ENCODE measurements at places on chromosomes 1 and 21.

- DNase-seq = no peak
Measured at GRCh38 chr21:33569991-33570390, 18.5 kb downstream of the DONSON start.

DNA sequence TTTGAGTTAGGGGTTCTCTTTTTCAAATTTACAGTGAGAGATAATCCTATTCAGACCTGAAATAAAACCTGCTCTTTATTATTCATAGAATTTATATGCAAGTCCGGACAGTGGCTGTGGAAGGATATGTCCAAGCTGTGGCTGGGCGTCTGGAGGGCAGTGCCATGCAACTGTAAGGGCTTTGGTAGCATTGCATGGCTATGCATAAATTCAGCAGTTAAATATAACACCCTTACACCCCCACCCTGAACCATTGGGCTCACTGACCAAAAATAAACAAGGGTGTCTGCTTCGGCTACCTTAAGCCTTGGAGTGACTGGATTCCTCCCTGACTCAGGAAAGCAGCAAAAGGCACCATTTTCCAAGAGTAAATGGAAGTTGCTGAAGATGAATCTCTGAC, 5.4 kb downstream of the CHTOP start:
- DNase-seq = no peak

DNA sequence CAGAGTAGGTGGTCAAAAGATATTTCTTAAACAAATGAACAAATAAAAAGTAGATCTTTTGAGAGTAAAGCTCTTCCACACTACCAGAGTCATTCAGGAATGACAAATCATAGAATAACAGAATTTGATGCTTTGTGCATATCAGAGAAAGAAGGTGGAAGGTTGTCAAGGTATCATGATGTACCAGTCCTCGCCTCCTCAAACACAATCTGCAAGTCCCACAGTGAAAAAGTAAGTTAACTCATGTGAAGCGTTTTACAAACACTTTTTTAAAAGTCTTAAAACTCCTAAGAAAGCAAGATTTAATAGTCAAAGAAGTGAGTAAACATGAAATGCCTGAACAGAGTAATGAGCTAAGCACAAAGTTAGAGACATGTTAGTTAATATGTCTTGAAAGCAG, 2.5 kb upstream of the RGS4 start:
- no peak for DNase-seq

DNA sequence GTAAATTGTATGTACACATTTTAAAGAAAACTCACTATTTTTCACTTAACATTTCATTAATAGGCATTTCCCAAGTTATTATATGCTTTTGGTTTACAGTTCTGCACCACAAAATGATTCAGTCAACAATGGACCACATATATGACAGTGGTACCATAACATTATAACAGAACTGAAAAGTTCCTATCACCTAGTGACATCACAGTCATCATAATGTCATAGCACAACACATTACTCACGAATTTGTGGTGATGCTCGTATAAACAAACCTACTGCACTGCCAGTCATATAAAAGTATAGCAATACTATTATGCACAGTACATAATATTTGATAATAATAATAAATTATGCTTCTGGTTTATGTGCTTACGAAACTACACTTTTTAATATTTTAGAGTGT, 30.9 kb downstream of the DNAI4 start:
- DNase-seq = no peak

DNA sequence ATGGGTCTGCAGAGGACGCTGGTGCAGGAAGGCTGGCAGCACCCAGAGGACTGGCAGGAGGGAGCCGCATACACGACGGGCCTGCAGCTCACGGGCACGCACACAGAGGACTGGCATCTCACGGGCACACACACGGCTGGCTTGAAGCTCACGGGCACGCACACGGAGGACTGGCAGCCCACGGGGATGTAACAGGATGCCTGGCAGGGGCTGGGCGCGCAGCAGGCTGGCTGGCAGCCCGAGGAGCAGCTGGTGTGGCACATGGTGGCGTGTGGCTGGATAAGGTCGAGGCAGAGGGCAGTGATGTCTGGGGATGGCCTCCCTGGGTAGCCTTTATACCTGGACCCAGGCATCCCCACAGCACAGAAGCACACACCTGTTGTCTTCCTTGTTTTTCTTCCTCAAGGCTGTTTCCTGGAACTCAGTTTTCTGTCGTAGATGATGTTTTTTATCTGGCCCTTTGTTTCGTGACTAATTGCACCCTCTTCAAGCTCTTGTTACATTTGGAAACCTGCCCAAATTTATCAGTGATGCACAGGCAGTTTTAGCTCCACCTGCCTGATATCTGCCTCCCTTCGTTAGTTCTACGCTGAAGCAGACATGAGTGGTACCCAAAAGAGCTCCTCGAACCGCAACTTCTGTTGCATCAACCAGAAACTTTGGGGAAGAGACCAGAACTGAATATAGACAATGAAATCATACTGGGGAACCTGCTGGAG, at the start of gene KRTAP12-1:
TSS of gene KRTAP12-1 (minus strand) at position 303 of the 719 bp plus-strand sequence. CDS start at position 263, 40 bp downstream.
- no peak for DNase-seq

- no peak for DNase-seq
Measured at GRCh38 chr1:43383449-43383848, 6.2 kb downstream of the MED8 start.

GRCh38 chr1:26290882-26291261, 11.0 kb downstream of the SH3BGRL3 start:
- DNase-seq = no peak

GRCh38 chr1:167233373-167233772, 12.7 kb downstream of the POU2F1 start:
- no peak for DNase-seq
